Activated naive CD4-positive, alpha-beta T cell (primary cell): ENCODE measurements at places on chromosomes 7 and 10.

GRCh38 chr10:101121654-101122031 is 9.5 kb upstream of the TLX1 start:
- no peak for DNase-seq

- DNase-seq = no peak
These were observed 308.6 kb upstream of the NRP1 start for GRCh38 chr10:33643042-33643441.

DNA sequence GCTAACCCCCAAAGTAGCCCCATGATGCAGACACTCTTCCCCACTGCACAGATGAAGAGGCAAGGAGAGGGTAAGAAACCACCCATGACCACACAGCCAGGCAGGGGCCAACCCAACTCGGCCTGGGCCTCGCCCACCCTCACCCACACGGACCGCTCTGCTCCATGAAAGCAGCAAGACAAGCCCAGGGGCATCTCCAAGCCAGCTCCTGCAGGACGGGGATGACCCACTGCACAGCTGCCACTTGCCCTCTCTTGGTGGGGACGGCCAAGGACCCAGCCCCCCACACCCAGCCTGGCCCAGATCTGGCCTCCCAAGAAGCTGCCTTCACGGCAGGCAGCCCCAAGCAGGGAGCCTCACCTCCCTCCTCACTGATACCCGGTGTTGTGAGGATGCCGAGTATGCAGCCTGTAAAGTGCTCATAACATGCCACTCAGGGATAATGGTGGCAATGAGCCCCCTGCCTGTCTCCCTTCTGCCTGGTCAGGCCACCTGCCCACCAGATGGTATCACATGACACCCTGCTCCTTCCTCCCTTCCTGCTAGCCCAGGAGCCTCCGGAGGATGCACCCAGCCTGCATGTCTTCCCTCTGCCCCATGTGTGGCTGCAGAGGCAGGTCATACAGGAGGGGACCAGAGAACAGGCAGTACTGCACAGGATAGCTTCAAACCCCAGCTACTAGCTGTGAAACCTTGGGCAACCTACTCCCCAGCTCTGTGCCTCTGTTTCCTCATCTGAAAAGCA is 23.3 kb downstream of the OGDHL start:
- DNase-seq = no peak

DNA sequence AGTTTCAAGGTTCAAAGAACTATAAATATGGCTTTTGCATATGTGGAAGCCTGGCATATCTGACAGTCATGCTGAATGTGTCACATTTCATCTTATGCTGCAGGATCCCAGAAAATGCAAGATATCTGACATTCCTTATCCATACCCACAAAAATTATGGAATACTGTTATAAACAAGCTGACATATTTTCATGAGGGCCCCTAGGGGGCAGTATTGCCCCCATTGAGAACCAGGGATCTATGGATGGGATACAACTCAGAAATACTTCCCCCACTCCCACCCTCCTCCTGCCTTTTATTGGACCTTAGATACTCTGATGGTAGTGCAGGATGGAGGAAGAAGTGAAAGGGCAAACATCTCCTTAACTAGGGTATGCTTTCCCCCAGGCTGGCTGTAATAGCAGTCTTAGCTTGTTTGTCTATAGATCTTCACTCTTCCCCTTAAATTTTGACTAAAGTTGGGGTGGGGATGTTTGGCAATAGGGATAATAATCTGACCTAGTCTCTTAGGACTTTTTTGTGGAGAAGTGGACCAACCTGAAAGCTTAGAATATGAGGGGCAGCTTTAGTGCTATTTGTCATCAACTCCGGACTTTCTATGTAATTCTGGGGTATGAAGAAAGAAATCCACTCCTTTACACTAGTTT is 3.5 kb upstream of the GNGT1 start:
- no peak for DNase-seq

- no peak for DNase-seq
These were observed 41.3 kb downstream of the AVL9 start for GRCh38 chr7:32536585-32536984.

DNA sequence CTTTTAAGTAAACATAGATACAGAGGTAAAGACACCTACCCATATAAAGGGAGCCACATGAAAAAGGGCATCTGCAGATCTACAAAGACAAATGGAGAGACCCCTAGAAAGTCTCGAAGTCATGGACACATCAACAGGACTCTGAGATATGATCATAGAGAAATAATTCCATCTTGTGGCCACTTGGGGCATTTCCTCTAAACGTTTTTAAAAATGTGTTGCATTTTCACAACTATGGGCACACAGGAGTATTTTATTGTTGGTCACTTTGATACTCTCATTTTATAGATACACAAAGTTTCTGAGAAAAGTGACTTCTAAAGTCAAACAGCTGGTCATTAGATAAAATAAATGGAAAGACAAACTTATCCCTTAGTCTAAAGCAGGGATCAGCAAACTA is 87.1 kb downstream of the CRTAC1 start:
- no peak for DNase-seq

DNA sequence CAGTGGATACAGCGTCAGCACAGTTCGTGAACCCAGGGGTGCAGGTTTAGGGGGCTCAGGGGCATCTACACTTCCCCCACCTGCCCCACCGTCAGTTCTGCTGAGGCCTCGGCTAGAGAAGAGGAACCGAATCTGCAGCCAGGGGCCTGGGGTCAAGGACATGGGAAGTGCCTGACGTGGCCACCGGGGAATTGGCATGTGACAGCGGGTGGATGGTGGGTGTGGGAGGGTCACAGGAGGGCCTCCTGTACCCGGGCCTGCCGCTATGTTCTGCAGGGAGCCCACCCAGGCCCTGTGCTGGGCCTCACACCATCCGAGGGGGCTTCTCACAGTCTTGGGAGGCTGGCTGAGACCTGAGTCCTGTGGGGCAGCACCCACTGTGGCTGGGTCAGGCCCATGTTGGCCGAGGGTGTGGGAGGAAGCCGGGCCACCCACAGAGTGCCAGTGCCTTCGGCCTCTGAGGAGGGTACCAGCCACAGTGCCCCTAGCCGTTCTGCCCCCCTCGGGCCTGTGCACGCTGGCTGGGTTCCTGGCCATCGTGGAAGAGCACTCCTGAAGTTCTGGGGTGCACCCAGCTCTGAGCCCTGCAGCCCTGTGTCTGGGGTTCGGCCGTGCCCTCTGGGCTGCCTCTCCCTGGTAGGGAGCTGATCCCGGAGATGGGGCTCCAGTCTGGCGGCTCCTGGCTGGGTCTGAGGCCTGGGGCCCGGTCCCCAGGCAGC is 5.9 kb downstream of the TTYH3 start:
- DNase-seq = no peak

DNA sequence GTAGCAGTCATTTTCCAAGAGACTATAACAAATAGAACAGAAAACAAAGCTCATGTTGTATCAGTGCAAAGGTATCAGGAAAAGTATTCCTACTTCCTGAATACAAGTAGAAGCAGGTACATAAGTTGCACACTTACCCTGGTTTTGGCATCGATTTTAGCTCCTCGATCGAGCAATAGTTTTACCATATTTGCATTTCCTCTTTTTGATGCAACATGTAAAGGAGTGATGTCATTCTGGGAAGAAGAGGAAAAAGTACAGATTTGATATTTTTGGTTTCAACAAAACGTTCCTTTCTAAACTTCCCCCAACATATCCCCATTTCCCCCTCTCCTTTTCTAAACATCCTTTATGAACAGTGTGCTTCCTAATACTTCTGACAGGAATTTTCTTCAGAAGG is 155.1 kb downstream of the ANK3 start:
- no peak for DNase-seq
